ENCODE measurements at places on chromosomes 11 and 22.

DNA sequence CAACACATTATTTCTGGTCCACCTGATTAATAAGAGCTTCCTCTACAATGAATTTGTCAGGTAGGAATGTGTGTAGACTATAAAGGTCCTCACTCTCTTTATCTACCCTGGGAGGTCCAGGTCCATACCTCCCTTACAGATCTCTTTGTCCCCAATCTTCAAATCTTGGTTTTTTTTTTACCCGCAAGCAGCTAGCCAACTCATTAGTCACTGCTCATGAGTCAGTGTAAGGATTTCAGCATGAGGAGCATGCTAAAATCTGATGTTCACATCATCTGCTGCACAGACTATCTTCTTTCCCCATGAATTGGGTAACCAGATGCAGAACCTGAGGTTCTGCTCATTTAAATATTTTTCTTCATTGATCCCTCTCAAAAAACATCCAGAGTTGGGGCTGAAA lies 397.0 kb upstream of the ISX start:
- no peak for DNase-seq

DNA sequence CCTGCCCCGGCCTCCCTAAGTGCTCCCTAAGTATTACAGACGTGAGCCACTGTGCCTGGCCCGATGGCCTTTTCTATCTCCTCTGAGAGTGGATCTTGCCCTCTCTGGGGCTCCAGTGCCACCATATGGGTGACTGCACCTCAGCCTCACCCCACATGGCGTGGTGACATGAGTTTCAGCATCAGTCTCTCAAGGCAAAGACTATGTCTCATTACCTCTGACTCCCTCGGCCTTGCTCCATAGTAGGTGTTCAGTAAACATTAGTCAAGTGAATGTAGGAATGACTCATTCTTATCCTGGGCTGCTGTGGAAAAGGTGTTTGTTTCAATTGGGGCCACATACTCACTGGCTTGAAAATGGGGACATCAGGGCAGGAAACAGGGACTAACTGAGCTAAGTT lies 168.8 kb downstream of the GRIK4 start:
- no peak for DNase-seq

- no peak for DNase-seq
These were observed at the start of gene DEUP1 for GRCh38 chr11:93330446-93330984. Gene DEUP1, plus strand, starts transcription at chr11:93330742. Its CDS starts 1,518 bp downstream, at chr11:93332260.

DNA sequence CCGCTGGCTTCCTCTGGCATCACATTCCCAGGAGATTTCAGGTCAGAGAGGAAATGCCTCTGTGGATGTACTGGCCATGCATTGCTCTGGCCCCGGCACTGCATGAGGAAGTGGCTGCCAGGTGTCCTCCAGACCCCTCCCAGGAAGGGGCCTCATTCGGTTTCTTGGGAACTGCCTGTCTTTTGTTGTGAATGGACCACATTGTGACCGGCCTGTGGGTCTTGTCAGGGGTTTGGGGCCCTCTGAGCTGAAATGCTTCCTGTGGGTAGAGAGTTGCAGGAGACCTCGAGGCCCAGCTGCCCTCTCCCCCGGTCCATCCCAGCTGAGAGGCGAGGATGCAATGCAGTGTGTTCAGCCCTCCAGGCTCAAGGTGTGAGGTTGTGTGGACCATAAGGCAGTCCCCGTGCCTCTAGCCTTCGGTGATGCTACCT lies 18.8 kb upstream of the ST3GAL4 start:
- no peak for DNase-seq

- no peak for DNase-seq
These were observed 196.2 kb downstream of the KIRREL3 start for GRCh38 chr11:126804363-126804762.

DNA sequence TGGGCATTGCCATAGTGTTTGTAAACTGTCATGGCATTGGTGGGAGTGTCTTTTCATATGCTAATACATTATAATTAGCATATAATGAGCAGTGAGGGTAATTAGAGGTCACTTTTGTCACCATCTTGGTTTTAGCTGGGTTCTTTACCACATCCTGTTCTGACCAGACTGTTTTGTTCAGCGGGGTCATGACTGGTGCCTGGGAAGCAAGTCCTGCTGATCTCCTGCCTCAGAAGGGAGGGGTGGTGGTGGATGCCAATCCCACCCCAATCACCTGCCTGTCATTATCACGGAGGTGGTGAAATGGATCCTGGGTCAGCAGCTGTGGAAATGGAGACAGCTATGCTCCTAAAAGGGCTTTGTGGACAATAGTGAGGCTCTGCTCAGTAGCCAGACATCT lies 31.2 kb downstream of the IL18 start:
- DNase-seq = no peak

- no peak for DNase-seq
These were observed 38.6 kb downstream of the IGF2 start for GRCh38 chr11:2100361-2101170.

DNA sequence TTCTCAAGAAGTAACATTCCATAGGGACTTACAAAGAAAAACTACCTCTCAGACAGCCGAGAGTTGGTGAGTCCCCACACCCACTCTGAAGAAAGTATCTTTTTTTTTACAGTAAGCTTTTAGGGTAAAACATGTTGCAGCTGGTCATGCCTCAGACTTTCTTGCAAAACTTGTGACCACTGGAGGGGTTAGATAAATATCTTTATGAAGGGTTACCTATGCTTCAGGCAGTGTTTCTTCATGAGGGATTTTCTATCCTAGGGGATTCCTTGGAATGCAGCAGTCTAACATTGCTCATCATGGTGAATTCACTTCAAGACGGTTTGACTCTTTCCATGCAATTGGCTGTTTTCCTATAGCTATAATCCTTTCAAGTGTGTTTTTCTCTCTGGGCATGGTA lies 20.8 kb upstream of the SNX19 start:
- DNase-seq = no peak

DNA sequence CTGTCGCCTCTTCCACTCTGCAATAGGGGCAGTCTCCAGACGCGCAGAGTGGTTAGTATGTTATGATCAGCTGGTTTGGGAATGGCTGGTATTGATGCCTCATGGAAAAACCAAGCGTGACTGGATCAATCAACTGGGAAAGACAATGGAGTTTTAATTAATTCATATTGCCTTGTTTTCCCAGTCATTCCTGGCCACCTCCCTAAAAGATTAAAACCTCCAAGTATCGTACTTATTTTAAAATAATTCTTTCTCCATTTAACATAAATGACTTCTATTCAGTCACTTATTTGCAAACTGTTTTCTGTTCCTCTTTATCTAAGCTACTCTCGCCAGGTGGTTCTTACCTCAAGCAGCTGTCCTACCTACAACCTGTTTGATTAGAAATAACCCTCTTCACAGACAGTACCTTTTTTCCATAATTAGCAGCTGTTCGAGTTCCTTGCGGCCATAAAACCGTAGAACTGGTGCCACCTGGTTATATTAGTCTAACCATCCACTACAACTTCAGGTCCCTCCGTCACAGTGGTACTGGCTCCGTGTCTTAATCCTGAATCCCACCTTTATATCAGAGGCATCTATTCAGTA lies 898 bp downstream of the ZNF215 start:
- no peak for DNase-seq

DNA sequence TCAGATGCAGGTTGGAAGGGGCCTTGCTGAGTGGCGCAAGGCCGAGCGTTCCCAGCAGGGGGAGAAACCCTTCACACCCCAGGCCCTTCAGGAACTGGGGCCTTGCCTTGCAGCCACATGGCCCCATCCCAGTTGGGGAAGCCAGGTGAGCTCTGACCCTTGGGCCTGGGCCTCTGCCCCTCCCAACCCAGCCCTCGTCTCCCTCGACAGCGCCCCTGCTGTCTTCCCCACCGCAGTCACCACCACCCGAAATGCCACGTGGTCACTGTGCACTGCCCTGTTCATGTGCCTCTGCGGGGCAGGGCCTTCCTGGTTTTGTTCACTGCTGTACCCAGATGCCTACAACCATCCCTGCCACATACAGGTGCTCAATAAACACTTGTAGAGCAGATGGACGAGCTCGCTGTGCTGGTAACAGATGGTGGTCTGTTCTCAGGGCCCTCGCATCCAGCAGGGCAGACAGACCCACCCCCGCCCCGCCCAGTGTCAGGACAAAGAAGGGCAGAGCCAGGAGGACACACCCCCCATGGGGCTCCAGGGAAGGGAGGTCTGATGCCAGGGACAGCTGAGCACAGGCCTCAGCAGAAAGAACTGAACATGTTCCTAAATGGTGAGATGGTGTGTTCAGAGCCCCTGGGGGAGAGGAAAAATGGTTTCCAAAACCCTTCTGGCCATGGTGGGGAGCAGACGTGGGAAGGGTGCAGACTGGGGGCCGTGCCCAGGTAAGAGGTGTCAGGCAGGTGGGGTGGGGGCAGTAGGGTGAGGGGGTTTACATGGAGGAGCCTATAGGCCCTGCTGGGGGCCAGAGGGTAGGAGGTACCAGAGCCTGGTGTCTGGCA lies 3.7 kb downstream of the POLR2L start:
- no peak for DNase-seq

DNA sequence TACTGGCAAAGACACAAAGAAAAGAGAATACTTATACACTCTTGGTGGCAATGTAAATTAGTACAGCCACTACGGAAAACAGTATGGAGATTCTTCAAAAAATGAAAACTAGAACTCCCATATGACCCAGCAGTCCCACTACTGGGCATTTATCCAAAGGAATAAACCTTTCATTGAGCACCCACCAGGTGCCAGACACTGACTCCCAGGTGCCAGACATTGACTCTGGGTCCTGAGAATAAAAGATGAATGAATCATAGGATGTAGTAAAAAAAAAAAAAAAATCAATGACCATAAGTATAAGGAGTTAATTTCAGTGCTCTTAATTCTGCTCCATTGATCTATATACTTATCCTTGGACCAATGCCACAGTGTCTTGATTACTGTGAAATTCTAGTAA lies 28.2 kb downstream of the HEPHL1 start:
- no peak for DNase-seq

GRCh38 chr11:122270535-122270934 lies 154.5 kb upstream of the BLID start:
- no peak for DNase-seq

DNA sequence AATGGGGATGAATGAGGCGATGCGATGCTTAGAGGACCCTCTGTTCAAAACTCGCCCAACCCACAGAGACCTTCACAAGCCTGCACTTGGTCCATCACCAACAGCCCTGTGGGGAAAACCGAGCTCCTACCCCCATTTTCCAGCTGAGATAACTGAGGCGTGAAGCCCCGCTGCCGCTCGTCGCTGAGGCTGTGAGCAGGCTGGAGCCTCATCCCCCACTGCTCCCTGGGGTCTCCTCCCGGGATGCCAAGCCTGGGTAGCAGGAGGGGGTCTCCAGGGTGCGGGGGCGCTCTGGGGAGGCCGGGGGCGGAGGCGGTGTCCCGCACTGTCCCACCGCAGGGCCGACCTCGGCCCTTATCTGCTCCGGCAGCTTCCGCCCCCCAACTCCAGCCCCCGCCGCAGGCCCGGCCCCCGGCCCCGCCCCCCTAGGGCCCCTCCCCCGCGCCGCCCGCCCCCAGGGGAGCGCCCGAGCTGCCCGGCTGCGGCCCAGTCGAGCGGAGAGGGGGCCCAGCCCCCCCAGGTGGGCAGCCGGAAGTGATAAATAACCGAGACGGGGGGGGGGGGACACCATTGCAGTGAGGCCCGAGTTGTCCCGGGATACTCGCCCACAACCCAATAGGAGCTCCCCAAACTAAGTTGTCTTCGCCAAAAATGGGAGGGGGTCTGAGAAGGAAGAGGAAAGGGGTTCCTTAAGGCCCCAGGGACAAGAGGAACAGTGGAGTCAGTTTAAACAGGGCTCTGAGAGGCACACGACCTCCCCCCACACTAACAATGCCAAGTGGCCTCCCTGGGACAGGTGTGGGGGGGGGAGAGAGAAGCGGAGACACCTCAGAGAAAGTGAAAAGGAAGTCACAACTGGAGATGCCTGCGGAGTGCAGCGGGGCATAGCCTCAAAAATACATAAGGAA lies 8.3 kb upstream of the SLC39A13 start:
- no peak for DNase-seq

- no peak for DNase-seq
These were observed 69.8 kb downstream of the TRIM29 start for GRCh38 chr11:120068114-120068573.

- no peak for DNase-seq
These were observed 24.7 kb downstream of the LAYN start for GRCh38 chr11:111565114-111565720.

GRCh38 chr22:36329254-36330078 lies 58.3 kb downstream of the MYH9 start:
- DNase-seq = peak; percentile 79

DNA sequence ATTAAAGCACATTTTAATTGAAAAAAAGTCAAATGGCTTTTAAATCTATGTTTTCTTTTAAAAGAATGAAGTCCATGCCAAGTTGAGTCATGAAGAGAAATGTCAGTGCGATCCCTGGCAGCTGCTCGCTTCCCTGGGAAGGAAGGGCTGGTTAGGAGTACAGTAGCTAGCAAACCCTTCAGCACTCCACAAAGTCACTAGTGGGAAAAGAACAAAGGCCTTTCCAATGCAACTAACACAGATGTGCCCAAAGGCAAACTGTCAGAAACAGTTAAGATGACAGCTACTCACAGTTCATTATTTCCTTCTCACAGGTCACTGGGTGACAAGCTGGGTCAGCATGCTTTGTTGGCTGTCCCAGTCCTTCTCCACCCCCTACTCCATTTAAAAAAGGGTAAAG lies 308.7 kb downstream of the DCDC1 start:
- no peak for DNase-seq

DNA sequence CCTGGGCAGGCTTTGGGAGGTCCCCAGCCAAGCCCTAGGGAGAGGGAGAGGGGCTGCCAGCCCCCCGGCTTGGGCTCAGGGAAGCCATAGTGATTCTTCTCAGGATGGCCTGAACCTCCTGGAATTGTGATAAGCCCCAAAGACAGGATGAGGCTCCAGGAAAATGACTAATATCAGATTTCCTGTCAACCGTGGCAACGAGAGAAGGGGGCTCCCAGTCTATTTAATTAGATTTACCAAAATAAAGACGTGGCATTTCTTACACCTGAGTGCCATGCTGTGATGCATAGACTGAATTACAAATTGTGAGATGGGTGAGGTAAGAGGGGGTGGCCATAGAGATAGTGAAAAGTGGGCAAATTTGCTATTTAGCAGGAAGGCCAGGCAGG lies 20.4 kb downstream of the SERPINH1 start:
- DNase-seq = no peak

GRCh38 chr22:50260801-50261614 lies 475 bp downstream of the MAPK12 start:
- no peak for DNase-seq

GRCh38 chr11:128026596-128026995 lies 560.8 kb downstream of the ETS1 start:
- DNase-seq = peak; percentile 73

DNA sequence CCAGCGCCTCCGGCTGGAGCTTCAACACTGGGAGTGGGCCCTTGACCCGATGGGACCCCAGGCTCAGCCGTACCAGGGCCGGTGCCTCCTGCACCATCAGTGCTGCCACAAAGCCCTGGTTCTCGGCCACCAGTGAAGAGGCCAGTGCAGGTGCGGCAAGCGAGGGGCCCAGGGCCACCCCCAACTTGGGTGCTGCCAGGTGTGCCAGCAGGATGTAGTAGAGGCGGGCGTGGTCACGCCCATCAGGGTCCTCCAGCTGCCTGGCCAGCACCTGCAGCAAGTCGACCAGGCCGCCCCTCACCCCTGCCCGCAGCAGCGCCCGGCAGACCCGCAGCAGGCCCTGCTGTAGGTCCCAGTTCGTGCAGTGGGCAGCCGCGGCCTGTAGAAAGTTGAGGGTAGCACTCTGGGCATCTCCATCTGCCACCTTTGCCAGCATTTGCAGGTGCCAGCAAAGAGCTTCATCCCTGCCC lies 2.3 kb downstream of the AP5B1 start:
- DNase-seq = no peak

- DNase-seq = no peak
These were observed 182.2 kb upstream of the SYT13 start for GRCh38 chr11:45468267-45468856.

GRCh38 chr22:47810505-47811500 lies 1048.4 kb downstream of the TBC1D22A start:
- DNase-seq = no peak

All from AG09319 (cell line).